ENCODE measurements at places on chromosomes 2 and 18.

GRCh38 chr2:152441961-152442360 is 107.0 kb downstream of the FMNL2 start:
- no peak for DNase-seq

DNA sequence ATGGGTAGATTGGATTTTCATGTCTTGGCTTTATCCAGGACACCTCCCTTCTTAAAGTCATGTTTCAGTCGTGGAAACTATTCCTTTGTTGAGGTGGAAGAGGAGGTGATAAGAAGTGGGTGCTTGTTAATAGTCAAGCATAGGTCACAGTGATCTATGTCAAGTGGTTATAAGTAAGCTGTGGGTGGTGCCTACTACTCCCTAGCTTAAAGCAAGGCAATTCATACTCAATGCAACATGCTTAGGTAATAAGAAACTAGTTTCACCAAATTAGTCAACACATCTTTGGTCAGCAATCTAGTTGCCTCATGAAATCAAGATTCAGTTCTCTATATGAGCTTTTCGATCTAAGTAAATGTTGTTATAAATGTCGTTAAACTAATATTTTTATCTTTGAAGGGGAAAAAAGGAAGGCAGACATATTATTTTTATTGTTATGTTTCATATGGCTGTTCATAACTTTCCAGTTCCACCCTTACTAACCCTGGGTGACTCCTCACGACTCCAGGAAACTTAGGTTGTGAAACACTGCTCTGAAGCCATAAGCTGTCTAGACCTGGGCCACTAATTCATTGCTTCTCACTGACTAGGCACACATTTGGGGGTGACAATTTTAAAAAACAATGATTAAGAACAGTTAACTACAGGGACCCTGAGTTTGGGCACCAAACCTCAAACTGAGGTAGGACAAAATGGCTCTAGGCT is 5.8 kb upstream of the ABCB11 start:
- no peak for DNase-seq

GRCh38 chr2:20650393-20650876 is 463 bp downstream of the HS1BP3 start:
- DNase-seq = peak; percentile 40

DNA sequence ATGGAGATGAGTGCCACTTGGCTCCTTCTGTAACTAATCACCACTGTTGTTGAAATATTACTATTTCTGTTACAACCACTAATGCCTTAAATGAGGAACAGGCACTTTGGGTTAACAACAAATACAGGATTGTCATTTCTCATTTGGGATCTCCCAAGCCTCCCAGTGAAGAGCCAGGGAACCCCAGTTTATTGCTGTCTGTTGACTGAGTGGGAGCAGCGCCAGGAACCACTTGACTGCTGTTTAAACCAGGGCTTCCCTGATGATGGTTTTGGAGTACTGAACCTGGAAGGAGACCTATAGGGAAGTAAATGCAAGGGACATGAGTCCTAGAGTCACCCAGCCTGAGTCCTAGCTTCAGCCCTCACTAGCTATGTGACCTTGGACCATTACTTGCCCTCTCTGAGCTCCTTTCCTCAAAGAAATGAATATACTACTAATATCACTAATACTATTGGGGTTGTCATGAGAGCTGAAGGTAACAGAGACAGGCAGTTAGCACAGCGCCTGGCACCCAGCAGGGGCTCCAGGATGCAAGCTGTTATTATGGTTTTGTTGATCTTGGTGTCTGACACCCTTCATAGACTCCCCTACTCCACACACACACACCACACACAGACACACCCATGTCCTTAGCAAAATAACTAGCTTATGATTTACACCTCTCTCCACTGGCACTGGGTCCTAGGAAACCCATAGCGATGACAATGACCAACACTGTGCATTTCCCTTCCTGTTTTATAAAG is 104.2 kb upstream of the FZD7 start:
- no peak for DNase-seq

DNA sequence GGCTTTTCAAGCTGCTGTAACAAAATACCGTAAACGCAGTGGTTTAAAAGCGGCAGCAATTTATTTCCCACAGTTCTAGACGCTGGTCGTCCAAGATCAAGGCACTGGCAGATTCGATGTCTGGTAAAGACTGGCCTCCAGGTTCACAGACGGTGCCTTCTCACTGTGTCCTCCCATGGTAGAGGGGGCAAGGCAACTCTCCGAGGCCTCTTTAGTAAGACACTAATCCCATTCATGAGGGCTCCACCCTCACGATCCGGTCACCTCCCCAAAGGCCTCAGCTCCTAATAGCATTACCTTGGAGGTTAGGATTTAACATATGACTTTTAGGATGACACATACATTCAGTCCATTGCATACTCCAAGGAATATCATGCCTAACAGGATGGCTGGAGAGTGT is 117.2 kb downstream of the SH3RF3 start:
- no peak for DNase-seq

- DNase-seq = no peak
Observed at GRCh38 chr18:47794725-47795433, 135.6 kb downstream of the SMAD2 start.

- DNase-seq = no peak
Observed at GRCh38 chr2:11683966-11684365, 14.0 kb upstream of the NTSR2 start.

Data from fibroblast of the aortic adventitia (primary cell).